Stimulated activated naive CD4-positive, alpha-beta T cell treated with Interleukin-2 at 50 U/mL for 16 hours (primary cell): ENCODE measurements at places on chromosomes 2 and 18.

GRCh38 chr2:113113807-113114206 lies 13.6 kb upstream of the IL1RN start:
- no peak for DNase-seq

DNA sequence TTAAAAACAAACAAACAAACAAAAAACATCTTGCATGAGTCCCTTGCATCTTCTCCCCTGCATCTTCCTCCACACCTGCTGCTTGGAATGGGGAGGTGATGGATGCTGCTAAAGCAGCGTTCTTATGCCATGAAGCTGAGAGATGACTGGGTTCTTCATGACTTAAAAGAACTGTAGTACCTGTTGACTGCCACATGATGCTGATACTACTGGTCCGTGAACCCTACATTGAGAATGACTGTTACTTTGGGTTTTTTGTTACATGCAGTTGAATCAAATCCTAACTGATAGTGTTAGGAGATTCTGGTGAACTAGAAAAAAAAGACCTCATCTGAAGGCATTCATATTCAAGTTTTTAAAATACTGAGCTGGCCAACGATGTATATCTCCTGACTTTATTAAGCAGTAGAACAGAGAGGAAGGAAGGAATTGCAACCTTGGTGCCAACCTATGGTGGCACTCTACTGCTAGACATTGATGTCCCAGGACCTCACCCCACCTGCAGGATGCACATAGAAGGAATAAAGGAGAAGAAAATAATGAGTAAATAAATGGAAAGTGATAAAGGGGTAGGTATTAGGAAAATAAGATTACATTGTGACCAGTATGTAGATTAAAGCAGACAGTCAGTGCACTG lies 63.2 kb upstream of the SPAG16 start:
- no peak for DNase-seq

GRCh38 chr18:5456577-5457461 lies 87.0 kb downstream of the EPB41L3 start:
- DNase-seq = no peak

GRCh38 chr2:221133941-221134340 lies 438.2 kb downstream of the EPHA4 start:
- DNase-seq = no peak

- DNase-seq = no peak
Observed at GRCh38 chr2:62141142-62141740, 54.7 kb upstream of the B3GNT2 start.

GRCh38 chr2:25161055-25161781 lies 7.2 kb downstream of the POMC start:
- DNase-seq = peak; percentile 69

DNA sequence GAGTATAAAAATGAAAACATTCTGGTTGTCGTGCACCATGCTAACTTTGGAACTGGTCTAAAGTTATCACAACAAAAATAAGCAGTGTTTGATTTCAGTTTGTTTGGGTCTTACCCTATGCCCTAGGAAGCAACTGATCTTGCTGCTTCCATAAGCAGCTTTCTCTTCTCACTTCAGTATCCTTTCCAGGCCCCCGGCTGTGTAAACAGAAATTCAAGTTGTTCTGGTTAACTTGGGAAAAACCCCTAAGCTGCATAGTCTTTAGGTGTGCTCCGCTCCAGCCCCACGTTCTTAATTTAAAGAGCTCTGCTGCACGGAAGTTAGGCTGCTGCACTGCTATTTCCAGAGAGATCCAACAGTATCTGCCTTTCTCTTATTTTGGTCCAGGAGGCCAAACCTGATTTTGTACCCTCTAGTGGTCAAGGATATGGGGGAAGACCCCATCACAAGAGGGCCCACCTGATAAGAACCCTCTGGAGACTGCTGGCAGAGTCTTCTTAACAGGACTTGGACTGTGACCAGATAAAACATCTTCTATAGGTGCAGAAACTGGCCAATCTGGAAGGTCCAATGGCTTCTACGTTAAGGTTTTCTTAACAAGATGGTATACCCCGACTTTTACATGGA lies 69.1 kb downstream of the FEZ2 start:
- no peak for DNase-seq

DNA sequence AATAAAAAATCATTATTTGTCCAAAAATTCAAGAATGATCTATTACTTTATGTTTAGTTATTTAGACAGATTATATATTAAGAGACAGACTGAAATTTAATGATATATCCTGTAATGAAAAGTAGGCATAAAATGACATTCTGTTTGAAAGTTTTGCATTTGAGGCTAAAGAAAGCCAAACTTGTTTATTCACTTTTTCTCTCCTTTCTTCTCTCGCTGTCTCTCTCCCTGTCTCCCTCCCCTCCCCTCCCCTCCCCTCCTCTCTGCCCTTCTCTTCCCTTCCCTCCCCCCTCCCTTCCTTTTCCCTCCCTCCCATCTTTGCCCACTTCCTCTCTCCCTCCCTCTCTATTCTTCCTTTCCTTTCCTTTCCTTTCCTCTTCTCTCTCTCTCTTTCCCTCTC lies 270.6 kb downstream of the MYT1L start:
- DNase-seq = no peak

DNA sequence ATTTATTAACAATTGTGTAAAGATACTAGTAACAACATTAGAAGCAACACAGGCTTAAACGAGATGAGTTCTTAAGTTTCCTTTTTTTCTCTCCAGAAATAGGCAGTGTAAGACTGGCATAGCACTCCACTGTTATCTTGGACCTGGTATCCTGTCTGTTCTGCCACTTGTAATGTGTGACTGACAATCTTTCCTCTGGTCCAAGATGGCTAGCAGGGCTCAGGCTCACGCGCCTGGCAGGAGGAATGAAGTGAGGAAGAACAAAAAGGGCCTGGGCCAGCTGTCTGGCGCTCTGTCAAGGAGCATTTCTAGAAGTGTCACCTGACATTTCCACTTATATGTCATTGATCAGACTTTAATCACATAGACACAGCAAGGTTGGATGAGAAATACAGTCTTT lies 31.6 kb upstream of the CCDC195 start:
- DNase-seq = no peak

- DNase-seq = no peak
Observed at GRCh38 chr2:174322746-174323145, 12.0 kb upstream of the SP9 start.

- no peak for DNase-seq
Observed at GRCh38 chr18:58947136-58947732, 82.6 kb downstream of the ZNF532 start.

DNA sequence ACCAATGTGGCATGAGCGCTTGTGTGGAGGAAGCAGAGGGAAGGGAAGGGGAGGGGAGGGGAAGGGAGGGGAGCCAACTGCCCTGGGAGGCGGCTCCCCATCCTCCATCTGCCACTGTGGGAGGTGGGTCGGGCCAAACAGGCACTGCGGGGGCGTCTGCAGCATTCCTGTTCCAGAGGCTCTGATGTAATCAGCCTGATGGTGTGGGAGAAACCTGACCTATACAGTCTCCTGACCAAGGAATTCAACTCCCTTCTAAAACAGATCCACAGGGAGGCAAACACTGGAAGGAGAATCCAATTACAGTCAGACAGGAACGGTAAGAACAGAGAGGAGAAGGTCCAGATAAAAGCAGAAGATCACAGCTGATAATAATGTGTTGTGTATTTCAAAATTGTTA lies 88.8 kb downstream of the CD8B2 start:
- no peak for DNase-seq

- DNase-seq = no peak
Observed at GRCh38 chr18:50610349-50610748, 50.5 kb downstream of the MAPK4 start.

- DNase-seq = no peak
Observed at GRCh38 chr18:56869189-56869777, 218.1 kb downstream of the WDR7 start.

DNA sequence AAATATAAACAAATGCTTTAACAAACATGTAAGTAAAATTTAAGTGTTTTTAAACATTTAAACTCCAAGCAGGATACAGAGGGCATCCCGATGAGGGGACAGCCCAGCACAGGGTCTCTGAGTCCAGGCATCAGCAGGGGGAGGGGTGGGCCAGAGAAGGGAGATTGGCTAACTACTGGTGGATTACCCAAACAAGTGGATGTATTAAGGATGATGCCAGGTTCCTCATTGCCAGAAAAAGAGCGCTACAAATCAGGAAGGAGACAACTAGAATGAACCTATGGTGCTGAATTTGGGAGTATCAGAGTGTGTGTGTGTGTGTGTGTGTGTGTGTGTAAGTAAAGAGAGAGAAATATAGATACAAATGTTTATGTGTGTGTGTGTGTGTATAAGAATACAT lies 162.0 kb upstream of the RMP24 start:
- DNase-seq = no peak
